ENCODE measurements at places on chromosomes 3 and 15. TPM values are rescaled to one million over a fixed set of nuclear protein-coding genes. Genes with fewer than 3 reads are reported as not detected.

DNA sequence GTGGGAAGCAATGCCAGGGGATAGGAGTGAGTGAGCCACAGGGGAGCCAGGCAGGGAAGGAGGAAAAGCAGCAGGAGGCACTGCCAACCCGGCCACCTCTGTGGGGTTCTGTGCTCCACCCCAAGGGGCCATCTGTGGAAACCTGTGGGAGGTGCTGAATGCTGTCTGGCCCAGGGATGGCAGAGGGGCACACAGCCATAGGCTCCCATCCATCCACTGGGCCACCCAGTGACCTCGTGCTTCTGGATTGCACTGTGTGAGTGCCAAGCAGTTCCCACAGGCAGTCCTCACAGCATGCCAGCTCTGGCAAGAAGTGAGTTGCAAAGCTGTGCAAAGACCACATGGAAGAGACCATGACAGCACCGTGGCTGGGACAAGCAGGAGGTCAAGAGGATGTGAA is 27.5 kb downstream of the DNAJB8 start:
- DNase-seq, result no peak

DNA sequence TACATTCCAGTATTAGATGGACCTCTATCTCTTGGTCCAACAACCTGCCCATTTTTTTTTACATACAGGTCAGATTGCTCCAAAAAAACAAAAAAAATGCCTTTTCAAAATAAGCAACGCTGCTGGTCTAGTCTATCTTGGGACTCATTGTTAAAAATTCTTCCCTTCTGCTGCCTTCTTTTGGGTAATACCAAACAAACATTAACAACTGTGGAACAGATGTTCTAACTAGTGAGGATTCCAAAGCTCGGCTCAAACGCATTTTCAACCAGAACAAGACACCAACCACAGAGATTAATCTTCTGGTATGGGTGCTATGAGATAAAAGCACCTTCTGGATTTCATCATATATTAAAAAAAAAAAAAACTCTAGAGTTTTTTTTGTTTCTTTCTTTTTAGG is 24.7 kb downstream of the ARHGAP31 start:
- no peak for DNase-seq

- no peak for DNase-seq
Measured at GRCh38 chr3:27488821-27489220, 4.6 kb upstream of the SLC4A7 start.

Gene ECE2
- 0.19 TPM for total RNA-seq

GRCh38 chr3:168796339-168796738 is 700.6 kb upstream of the GOLIM4 start:
- DNase-seq, result no peak

- DNase-seq, result no peak
Measured at GRCh38 chr15:74789171-74789631, 7.3 kb downstream of the CSK start.

GRCh38 chr15:50979041-50979440 is 70.6 kb downstream of the AP4E1 start:
- no peak for DNase-seq

- DNase-seq, result no peak
Measured at GRCh38 chr3:172087198-172087597, 47.8 kb downstream of the FNDC3B start.

GRCh38 chr3:25471081-25471768 is 43.2 kb downstream of the RARB start:
- no peak for DNase-seq

- no peak for DNase-seq
Measured at GRCh38 chr3:23422517-23422851, 219.4 kb downstream of the UBE2E2 start.

Gene CORO2B
- 2.7 TPM for total RNA-seq

- DNase-seq, result no peak
Measured at GRCh38 chr3:16912400-16913263, 27.9 kb downstream of the PLCL2 start.

Gene SYNM
- total RNA-seq, result 395 TPM

- DNase-seq, result no peak
Measured at GRCh38 chr3:100260081-100260684, 609 bp upstream of the TBC1D23 start.

Gene ILDR1
- total RNA-seq, result not detected

- no peak for DNase-seq
Measured at GRCh38 chr3:82496890-82497560, 735.6 kb upstream of the GBE1 start.

Gene C2CD4A
- total RNA-seq, result 0.05 TPM

Gene HYAL2
- total RNA-seq, result 42.0 TPM

DNA sequence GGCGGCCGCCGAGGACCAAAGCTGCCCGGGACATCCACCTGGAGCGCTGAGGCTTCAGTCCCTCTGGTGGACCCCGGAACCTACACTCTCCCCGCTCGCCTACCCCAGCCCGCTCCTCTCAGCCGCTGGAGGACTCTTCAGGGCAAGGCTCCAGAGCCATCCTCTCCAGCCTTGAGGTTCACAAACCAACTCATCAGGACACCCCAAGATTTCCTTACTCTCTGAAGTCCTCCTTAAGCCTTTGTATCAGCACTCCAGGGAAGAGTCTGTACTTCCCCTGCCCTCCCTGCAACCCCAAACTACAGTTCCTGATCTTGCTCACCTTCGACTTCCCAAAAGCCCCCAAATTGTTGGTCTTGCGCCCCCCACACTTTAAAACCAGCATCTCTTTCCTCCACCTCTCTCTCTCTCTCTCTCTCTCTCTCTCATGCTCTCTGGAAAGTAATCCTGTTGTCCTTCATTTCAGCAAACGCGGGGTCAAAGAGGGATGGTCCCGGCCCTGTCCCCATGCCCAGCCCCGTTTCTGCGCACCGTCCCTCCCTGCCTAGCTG is 438 bp downstream of the THBS1 start:
- DNase-seq, result no peak

Gene PPP1R14D
- not detected for total RNA-seq

GRCh38 chr3:89889386-89889785 is 782.0 kb downstream of the EPHA3 start:
- no peak for DNase-seq

Gene DUOX1
- total RNA-seq, result 0.59 TPM

Gene GRIP2
- 67.8 TPM for total RNA-seq

- DNase-seq, result peak; percentile 87
Measured at GRCh38 chr3:128549283-128550112, 56.5 kb upstream of the GATA2 start.

DNA sequence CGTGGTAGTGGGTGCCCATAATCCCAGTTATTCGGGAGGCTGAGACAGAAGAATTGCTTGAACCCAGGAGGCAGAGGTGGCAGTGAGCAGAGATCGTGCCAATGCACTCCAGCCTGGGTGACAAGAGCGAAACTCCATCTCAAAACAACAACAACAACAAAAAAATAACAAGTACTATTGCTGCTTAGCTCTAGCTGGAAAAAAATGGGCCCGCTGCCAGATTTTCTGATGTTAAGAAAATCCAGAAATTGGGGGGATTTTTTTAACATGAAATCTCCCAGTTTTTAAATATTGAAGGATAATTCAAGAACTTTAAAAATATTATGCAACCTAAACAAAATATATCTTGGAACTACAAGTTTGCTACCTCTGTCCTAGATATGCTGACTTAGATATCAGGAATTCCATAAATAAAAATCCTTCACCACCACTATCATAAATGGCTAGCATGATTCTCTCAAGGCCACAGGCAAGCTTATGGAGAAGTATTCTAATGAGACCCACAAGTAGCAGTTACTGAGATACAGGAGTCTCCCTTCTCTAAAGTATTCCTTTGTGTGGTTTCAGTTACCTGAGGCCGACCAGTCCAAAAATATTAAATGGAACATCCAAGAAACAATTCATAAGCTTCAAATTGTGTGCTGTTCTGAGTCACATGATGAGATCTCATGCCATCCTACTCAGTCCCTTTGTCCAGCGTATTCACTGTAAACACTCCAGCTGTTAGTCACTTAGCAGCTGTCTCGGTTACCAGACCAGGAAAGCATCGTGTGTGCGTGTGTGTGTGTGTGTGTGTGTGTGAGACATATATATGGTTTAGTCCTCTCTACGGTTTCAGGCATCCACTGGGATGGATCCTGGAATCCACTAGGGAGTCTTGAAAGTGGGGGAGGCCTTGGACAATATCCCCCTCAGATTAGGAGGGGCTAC is 277.2 kb downstream of the TBL1XR1 start:
- DNase-seq, result no peak

DNA sequence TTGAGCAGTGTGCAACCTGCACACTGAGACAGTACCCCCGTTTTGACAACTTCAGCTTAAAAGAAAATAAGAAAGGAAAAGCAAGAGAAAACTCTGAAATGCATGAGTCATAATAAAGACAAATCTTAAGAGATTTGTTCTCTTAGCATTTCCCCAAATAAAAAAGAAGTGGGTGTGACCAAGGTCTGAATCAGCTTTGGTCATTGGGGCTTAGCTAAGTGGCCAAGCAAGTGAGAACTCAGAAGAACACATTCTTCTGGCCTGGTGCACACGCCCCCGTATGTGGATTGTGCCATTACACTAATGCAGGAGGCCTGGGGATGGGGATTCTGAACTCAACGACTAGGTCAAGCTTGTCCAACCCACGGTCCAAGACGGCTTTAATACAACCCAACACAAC is 56.9 kb upstream of the PDZRN3 start:
- DNase-seq, result no peak

Gene RFC4
- 6.4 TPM for total RNA-seq

Gene TMEM158
- 0.38 TPM for total RNA-seq

Gene CASR
- total RNA-seq, result not detected

DNA sequence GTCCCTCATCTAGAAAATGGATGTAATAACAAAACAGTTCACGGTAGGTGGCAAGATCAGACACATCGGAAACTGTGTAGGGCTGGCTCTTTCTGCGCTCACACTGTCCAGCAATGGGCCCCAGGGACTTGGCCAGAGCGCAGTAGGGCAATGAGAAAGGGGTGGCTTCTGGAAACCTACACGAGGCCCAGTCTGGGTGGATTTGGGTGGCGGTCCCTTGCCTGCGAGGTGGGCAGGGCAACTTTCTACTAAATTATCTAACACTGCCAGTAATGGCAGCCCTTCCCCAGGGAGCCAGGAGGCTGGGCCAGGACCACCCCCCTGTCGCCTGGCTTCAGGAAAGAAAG is 2.1 kb upstream of the TNK2 start:
- peak; percentile 50 for DNase-seq

Gene HRH1
- 4.8 TPM for total RNA-seq

Measured in cardiac septum (tissue), 1 donor.